GM23338 (cell line): ENCODE measurements at places on chromosomes 1 and 21.
A peak's percentile ranks its signal among the peaks of the same experiment; 100 is the strongest.

- DNase-seq, result no peak
Observed at GRCh38 chr1:25021591-25022215, 91.6 kb upstream of the RUNX3 start.

DNA sequence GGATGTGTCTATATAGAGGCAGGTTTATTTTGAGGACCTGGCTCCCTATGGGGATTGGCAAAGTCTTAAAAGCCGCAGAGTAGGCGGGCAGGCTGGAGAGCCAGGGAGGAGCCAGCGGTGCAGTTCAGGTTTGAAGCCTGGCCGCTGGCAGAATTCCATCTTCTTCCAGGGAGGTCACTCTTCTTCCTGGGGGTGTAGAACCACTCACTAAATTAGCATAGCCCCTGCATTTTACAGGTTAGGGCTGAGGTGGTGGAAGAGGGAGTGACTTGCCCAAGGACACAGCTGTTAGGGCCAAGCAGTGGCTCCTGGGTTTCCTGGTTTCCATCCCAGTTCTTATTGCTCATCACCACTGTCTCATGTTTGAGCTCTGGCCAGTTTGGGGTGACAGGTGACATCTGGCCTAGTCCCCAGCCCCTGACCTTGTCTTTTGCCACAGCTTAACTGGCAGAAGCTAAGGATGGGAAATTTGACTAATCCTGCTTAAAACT, 1.4 kb downstream of the PINK1 start:
- DNase-seq, result peak; percentile 81

DNA sequence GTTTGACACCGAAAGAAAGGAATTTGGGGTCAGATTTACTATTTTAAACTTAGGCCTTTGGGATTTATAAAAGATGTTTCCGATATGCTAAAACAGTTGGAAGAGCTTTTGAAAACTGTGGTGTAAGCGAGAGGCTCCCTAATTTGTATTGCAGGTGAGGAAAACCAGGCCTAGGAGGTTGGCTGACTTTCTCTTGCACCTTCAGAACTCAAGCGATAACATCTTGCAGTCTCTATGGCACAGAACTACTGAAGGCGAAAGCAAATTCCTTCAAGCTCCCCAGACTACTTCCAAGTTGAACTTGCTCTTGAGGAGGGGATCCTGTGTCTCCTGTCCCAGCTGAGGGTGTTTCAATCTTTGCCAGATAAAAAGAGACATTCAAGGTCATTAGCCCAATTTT, 685.7 kb downstream of the ADGRL2 start:
- peak; percentile 22 for DNase-seq

DNA sequence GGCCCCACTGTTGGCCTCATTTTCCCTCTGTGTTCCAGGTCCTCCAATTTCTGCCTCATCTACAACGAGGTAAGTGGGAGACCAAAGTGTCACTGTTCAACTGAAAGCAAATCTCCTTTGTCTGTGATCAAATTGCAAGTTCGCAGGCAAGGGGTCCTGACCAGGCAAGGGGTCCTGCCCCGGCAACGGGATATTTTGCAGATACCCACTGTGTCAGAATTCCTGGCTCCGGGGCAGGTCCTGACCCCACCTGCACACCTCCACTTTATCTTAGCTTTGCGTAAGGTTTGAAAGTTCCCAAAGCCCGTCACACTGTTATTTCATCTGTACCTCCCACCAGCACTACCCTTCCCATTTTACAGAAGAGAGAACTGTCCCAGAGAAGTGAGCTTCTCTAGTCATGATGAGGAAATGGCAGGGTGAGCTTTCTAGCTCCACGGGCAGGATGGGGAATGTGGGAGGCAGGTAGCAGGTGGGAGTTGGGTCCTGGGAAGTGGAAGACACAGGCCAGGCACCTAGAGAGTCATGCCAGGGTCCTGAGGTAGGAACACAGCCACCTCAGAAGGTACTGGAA, 32.0 kb upstream of the CSF1 start:
- DNase-seq, result no peak

GRCh38 chr1:208600456-208601190, 356.4 kb upstream of the PLXNA2 start:
- no peak for DNase-seq

DNA sequence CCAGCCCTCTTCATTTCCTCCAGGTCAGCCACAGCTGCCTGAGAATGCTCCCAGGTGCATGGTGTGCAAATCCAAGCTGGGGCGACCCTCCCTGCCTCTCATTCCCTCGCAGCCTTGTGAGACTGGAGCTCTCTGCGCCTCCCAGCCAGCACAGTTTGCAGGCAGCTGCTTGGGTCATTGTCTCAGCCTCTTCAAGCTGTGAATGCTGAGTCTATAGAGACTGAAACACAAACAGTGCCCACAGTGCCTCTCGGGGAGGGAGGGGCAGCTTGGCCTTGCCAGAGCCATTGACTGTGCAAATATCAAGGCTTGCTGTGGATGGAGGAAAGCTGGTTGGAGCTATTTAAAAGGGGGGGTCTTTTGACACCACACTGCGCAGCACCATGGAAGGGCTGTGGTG, 10.6 kb downstream of the PLXNA2 start:
- DNase-seq, result peak; percentile 73

DNA sequence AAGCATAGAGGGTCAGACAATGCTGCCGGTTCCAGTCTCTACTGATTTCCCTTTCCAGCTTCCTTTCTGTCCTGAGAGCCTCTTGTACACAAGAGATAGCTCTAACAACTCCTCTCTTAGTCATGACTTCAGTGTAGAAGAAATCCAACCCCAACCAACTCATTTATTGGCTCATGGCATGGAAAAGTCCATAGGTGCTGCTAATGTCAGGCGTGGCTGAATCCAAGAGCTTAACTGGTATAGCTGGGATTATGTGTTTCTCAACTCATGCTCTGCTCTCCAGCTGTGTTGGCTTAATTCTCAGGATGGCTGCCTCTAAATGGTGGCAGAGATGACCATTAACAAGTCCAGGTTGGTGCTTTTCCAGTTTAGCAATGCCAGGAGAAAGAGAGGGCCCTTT, 12.4 kb upstream of the THRAP3 start:
- DNase-seq, result no peak

DNA sequence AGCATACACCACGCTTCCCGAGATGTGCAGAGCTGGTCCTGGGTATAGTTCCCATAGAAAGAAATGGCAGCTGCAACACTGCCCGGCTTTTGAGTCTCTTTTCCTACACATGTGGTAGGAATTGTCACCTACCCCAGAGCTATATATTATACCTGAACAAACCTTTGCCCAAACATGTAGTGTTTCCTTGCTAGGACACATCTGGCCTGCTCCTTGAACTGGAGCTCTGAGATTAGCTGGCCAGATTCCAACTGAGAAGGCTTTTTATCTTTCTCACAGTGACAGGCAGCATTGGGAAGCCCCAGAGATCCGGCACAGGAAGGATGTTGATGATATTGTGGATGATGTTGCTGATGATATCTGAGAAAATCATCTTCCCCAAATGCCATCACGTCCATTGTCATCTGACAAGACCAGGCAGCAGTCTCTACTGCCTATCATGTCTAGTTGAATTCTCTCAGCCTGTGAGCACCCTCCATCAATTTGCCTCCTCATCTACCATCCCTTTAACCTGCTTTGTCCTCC, 115.0 kb upstream of the SMYD2 start:
- no peak for DNase-seq

DNA sequence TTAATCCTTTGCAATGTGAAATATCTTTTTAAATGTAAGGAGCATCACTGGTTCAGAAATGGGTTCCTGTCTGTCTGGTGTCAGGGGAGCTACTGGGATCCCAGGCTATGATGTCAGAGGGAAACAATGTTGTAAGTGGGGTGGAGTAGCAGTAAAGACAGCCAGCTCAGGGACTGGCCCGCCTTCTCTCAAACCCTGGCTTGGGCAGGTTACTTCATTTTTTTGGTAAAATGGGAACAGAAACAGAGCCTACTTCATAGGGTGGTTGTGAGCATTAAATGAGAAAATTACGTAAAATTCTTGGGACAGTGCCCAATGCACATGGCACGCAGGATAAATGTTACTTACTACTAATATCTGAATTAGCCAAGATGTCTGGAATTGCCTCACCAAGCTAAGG, 30.7 kb upstream of the IL20 start:
- DNase-seq, result no peak

DNA sequence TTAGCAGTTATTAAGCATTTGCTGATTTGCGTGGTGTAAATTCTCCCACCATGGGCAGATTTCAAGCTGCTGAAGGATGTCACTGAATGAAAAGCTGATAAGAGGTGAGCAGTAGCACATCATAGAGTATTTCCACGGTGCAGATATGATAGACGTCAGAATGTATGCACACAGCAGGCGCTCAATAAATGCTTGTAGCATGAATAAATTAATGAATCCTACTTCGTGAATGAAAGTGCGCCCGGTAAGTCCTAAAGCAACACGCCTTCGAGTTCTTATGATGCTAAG, 510 bp upstream of the UBIAD1 start:
- no peak for DNase-seq

DNA sequence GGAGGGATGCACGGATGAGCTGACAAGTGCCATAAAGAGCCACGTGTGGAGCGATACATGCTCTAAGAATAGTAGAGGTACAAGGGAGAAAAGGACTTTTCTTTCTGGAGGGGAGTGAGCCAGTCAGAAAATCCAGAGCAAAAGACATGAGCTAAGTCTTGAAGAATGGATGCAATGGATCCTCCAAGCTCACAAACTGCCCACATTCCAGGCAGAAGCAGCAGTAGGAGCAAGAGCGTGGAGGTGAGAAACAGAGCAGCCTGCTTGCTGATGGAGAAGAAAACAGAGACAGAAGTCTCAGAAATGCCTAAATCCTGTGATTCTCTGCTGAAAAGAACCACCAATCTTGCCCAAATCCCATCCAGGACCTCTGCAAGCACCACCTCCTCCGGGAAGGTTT, 78.2 kb upstream of the RALGPS2 start:
- no peak for DNase-seq

- DNase-seq, result no peak
Observed at GRCh38 chr1:75671708-75672107, 52.8 kb upstream of the ACADM start.

DNA sequence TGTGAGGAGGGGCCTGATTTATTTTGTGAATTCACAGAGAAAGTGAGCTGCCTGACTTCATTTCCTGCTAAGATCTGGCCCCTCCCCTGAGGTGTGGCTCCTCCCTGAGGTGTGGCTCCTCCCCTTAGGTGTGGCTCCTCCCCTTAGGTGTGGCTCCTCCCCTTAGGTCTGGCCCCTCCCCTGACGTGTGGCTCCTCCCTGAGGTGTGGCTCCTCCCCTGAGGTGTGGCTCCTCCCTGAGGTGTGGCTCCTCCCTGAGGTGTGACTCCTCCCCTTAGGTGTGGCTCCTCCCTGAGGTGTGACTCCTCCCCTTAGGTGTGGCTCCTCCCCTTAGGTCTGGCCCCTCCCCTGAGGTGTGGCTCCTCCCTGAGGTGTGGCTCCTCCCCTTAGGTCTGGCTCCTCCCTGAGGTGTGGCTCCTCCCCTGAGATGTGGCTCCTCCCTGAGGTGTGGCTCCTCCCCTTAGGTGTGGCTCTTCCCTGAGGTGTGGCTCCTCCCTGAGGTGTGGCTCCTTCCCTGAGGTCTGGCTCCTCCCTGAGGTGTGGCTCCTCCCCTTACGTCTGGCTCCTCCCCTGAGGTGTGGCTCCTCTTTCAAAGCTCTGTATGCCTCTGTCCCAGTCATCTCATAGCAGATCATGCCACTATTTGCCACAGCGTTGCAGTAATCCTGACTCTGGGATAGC, 26.9 kb upstream of the LRRC3 start:
- DNase-seq, result peak; percentile 82

- DNase-seq, result no peak
Observed at GRCh38 chr1:114250683-114251572, 97.3 kb upstream of the SYT6 start.

- DNase-seq, result no peak
Observed at GRCh38 chr21:28822486-28823335, 170.0 kb downstream of the LTN1 start.

DNA sequence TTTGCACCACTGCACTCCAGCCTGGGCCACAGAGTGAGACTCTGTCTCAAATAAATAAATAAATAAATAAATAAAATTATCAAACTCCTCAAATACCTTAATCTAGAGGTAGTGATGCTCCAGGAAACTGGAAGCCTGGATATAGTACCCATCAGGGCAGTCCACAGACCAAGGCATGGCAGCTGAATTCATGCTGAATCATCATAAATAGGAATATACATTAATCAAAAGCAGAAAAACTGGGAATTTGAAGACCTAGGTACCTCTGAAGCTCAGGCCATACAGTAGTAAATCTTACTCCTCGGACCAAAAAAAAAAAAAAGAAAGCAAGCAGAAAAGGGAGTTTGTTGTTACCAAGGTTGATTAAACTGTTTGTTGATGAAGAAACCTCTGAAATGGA, 184.2 kb upstream of the CHODL start:
- no peak for DNase-seq

DNA sequence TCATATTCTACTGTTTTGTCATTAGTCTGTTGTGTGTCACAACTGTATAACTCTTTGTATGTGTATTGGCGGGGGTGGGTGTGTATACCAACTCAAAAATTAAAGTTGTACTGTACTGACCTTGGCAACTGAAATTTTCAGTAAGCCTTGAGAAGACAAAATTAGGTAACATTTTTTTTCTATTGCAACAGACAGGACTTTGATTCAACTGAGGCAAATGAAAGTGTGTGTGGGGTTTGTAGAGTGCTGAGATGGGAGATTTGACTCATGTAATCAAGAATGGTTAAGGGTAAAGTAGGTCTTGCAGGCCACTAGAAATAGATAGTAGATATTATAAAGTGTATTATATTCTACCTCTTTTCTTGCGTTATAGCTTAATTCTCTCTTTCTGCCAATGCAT, 14.6 kb upstream of the B3GALT2 start:
- DNase-seq, result no peak

DNA sequence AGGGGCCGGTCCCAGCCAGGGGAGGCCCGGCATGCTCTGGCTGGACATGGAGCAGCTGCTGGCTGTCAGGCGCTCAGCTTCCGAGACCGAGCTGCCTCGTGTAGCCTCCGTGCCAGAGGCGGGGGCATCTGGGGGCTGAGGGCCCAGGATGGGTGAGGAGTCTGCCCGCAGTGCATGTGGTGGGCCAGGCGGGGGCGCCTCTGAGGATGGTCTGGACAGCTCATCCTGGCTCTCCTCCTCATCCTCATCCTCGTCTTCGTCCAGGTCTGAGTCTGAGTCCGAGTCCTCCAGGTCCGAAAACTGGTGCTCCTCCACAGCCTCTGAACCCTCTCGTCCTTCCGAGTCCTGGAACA, 28.9 kb upstream of the EDN2 start:
- peak; percentile 72 for DNase-seq

DNA sequence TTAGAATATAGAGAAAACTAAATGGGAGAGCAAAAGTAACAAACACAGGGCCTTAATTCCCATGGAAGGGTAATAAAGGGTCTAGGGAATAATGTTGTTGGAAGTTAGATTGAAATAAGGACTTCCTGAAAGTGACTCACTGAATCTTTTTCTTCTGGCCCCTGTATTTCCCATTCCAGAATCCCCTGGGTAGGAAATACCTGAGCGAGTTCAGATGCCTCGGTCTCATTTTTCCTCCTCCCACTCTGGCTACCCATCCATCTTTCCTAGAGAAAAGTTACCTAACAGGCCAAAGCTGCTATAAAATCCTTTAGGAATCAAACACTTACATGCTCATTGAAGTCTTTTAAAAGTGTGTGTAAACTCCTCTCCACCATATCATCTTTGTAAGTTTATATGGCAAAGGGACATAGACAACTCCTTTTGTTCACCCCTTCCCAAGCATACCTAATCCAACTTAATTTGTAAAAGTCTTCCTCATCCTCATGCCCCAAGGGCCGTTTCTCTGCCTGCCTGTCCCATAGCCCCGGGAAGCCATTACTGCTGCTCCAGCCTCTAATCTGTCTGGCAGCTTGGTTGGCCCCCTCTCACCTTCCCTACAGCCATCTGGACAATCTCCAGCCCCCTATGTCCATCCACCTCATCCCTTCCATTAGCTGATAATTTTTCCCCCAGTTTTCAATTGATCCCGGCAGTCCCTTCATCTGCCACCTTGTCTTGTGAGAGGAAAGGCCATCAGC, 3.3 kb upstream of the MEF2D start:
- DNase-seq, result no peak
